ENCODE measurements at places on chromosomes 5 and 9.

DNA sequence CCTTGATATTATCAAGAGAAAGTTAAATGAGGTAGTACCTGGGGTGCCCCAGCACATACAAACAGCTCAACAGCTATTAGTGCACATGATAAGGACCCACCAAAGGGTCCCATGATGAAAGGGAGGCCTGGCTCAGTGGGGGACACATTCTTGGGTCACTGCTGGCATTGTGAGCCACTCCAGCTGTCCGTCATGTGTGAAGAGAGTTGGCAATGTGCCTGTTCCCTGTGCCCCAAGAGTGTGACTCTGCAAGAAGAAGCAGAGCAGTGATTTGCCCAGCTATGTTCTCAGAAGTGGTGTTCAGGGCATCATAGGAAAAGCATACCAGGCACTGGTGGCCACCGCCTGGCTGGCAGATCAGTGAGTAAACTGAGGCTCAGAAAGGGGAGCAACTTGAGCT is 37.1 kb upstream of the TDRD7 start:
- no peak for DNase-seq

DNA sequence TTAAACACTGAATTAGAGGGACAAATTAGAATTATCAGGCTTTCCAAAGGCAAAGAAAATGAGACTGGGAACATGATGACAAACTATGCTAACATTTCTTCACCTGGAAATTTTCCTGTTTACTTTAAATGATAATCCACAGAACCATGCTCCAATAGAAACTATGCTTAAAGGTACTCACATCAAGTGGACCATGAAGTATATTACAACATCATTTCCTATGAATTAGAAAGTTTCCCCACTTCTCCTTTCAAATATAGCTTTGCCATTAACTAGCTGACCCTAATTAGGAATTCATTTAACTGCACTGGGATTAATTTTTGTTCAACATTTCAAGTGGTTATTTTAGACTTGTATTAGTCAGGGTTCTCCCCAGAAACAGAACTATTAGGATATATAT is 81.4 kb downstream of the DTWD2 start:
- no peak for DNase-seq

- no peak for DNase-seq
Measured at GRCh38 chr9:4384750-4385149, 84.9 kb upstream of the GLIS3 start.

DNA sequence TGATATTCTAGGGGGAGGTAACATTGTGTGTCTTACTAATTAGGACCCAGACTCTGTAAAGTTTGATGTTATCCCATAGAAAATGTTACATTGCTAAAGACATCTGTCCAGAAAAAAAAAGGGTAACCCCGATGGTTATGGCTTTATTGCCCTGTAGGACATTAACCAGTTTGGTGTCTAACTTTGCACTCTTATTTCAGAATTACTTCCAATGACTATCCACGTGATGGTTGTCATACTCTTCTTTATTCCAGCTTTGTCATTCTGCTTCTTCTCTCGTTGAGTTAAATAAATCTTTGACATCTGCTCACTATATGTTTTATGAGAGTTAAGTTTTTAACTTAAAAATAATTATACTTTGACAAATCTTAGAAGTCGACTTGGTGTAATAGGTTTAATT is 180.4 kb upstream of the ANKRD55 start:
- no peak for DNase-seq

- peak; percentile 1 for DNase-seq
Measured at GRCh38 chr5:72328172-72328571, 8.0 kb downstream of the PTCD2 start.

GRCh38 chr9:111458139-111459009 is 25.8 kb downstream of the ECPAS start:
- no peak for DNase-seq

- no peak for DNase-seq
Measured at GRCh38 chr9:124110307-124110915, 98.8 kb downstream of the LHX2 start.

DNA sequence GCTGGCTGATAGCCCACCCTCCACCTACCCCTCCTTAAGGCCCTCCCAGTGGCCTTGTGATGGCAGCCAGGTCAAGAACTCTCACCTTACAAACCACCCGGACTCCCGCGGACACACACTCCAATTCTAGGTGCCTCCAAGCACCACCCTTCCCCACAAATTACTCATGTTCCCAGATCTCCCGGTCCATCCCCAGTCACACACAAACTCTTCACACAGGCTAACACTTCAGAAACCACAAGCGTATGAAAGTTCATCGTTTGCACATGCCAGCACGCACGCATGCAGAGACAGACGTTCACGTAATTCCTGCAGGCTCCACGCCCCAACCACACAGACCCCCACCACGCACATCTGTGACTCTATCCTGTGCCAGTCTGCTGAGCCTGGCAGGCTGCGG is 18.0 kb downstream of the NR5A1 start:
- no peak for DNase-seq

DNA sequence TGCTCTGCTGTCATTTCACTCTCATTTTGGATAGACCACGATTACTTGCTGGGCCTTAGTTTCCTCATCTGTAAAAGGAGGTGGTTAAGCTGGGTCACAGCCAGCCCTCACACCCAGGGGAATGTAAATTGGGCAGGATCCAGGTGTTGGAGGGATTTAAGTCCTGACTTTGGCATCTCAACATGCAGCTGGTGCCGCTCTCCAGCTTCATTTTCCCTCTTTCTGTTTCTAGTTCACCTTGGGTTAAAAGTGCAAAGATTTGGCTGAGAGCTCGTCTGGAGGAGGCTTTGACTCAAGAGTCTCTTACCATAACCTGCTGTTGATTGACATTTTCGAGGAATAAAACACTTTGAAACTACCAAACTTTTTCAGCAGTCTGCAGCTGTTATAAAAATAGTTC is 144.3 kb upstream of the DHFR start:
- DNase-seq = no peak

DNA sequence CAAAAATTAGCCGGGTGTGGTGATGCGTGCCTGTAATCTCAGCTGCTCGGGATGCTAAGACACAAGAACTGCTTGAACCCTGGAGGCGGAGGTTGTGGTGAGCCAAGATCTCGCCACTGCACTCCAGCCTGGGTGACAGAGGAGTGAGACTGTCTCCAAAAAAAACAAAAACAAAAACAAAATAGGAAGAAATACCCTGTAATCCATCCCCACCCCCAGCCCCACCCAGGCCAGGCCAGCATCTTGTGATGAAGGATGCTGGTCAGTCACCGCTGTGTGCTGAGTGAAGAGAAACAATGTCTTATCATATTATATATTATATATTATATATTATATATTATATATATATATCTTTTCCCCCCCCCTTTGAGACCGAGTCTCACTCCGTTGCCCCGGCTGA is 15.4 kb upstream of the CCIN start:
- no peak for DNase-seq

DNA sequence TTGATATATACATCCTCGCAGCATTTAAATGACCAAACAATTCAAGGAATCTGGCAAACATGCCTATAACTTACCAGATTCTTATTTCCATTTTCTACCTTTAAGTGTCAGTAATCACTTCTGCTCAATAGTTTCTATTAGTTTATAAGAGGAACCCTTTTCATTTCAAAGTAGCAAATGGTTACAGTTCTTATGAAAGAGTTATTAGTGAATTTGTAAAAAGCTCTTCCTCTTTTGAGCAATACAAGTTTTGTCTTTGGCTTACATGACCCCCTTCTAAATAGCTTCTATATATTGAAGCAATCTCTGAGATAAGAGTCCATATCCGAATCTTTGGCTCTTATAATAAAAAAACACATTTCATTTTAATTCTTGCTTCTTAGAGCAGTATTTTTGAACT is 42.0 kb downstream of the ELL2 start:
- no peak for DNase-seq

GRCh38 chr5:27315363-27316270 is 277.2 kb upstream of the CDH9 start:
- DNase-seq = no peak

All from hypothalamus (tissue), 51 donors.